ENCODE measurements at places on chromosomes 12 and 14.

DNA sequence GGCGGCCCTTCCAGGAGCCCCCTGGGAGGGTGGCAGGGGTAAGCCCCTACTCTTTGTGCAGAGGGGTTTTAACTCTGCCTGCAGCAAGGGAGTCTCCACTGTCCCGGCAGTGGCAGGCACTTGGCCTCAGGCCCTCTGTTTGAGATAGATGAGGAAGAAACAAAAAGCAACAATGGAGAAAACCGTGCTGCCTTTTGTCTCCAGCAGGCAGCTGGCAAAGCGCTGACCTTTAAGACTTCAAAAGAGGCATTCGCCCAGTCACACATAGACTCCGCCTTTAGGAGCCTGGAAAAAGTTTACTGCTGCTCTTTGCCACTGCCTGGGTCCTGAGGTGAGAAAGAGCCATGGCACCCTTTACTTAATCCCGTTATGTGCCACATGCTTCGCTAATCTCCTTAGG, 158.2 kb upstream of the NTF3 start:
- DNase-seq = no peak

DNA sequence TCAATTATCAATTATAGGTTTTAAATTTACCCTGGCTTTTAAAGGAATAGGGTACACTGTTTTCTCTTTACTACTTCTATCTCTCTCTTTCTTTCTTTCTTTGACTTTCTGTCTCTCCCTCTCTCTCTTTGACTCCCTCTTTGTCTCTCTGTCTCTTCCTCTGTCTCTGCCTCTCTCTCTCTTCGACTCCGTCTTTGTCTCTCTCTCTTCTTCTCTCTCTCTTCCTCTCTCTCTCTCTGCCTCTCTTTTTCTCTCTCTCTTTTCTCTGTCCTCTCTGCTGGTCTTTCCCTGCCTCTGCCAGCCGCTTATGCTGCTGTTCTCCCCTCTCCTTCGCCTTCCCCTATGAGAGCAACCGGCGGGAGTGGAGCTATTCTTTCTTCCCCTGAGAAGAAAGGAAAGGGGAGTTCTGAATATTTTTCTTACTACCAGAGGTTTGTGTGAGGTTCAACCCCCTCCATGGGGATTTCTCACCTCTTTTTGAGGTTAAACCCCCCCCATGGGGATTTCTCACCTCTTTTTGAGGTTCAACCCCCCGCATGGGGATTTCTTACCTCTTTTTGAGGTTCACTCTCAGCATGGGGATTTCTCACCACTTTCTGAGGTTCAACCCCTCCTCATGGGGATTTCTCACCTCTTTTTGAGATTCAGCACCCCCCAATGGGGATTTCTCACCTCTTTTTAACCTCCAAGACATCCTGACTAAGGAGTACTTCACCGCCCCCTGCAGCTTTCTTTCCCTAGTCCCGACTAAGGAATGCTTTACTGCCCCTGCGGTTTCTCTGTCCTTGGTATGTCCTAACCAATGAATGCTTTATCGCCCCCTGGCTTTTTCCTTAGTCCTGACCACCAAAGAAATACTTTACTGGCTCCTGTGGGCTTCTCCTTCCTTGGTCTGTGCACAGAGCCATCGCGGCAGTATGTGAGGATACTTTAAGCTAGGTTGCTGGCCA, 27.4 kb upstream of the DDHD1 start:
- no peak for DNase-seq

- no peak for DNase-seq
Measured at GRCh38 chr14:104979758-104980610, 1.8 kb upstream of the AHNAK2 start.

DNA sequence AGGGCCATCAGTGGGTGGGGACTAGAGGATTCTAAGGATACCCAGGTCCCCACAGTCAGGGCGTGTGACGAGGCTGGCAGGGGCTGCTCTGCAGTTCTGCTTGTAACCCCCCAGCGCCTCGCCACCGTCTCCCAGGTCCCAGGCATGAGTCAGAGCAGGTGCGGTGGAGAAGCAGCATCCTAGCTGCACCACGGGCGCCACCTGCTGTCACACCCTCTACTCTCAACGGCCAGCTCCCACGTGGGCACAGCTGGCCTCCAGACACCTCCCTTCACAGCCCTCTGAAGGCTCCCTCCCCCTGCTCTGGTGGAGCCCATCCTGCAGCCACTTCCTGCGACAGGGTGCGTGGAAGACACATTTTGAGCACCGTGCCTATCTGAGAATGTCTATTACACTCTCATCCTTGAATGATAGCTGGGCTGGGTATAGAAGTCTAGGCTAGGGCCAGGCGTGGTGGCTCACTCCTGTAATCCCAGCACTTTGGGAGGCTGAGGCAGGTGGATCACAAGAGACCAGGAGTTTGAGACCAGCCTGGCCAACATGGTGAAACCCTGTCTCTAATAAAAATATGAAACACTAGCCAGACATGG, 6.9 kb upstream of the NUDT14 start:
- no peak for DNase-seq

DNA sequence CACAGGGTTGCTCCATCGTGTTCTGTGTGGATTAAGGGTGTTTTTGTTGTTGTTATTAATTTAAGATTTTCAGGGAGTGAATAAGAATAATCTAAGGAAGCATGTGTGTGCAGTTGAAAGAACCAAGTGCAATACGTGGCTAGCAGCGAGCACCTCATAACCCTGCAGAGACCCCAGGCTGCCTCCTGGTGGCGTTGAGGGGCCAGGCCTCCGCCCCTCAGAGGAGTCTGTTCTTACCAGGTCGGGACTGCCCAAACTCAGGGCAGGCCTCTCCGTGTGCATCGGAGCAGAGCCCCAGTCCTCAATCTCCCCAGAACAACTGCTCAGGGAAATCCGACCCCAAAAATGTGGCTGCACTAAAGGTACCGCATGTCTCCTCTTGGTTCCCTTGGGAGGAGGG, 36.8 kb downstream of the IL31 start:
- no peak for DNase-seq

DNA sequence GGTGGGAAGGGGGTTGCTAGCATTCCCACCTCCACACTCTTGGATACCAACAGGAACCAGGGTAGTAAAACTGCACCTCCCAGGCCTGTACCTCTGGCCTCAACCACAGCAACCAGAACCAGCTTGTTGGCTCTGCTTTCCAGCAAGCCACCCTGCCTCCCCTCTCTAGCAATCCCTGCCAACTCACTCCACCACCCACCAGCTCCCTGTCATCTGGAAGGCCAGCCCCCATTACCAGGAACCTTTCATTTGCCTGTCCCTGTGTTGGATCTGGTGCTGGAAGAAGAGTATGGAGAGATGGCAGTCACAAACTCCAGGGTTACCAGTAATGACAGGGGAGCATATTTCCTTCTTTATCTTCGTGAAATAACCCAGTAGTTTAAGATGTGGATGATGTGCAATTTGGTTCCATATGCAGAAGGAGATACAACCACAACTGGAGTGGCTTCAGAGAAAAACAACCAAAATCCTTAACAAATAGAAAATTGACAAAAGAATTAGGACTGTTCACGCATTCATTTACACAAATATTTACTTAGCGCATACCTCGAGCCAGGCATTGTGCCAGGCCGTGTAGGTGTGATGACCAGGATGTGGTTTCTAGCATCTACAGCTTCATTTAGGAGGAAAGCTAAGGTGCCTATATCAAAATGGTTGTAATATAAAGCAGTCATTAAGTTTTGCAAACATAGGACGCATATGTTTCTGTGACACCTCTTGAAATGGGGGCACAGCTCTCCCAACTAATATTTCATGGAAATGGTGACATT, 3.4 kb downstream of the B4GALNT3 start:
- DNase-seq = no peak

- DNase-seq = no peak
Measured at GRCh38 chr12:124603100-124603541, 35.7 kb upstream of the NCOR2 start.

DNA sequence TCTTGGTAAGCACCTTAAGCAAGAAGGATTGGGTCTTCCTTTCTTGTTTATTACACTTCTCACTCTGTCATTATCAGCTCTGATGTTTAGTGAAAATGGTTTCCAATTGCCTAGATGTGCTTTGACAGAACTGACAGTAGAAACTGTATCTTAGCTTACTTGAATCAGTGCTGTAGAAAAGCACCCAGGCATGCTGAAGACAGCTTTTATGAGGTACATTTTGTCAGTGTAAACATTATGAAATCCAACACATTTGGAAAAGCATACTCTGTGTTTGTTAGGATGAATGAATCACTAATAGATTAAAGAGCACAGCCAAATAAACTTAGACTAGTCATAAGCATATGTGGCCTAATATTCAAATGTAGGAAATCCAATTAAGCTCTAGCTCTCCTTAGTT, 290.2 kb upstream of the NPAS3 start:
- DNase-seq = no peak

DNA sequence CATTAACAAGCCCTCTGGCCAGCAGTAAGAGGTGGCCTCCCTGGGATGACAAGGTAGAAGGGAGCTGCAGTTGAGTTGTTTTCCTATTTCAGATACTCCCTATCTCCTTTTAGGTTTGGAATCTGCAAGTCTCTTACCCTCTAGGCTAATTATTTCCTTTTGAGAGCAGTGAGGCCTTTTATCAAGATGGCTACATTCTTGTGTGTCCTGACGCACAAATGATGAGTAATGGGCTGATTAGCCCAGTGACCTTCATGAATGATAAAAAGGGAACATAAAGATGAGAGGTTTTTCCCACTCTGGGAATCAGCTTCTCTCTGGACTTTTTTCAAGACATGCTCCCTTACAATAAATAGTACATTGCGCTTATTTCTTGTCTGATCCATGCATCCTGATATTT, 22.9 kb downstream of the DYRK2 start:
- no peak for DNase-seq

DNA sequence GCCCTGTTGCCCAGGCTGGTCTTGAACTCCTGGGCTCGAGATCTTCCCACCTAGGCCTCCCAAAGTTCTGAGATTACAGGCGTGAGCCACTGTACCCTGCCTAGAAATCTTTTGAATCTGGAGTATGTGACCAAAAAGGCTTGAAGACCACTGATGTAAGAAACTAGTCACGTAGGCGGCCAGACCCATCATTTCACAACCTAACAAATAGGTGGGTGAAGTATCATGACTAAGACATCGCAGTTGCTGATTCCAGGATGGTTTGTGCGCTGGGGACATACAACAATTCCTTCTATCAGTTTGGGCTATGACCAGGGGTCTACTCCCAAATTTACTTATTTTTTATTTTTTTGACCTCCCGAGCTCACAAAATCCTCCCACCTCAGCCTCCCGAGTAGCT, 11.8 kb upstream of the CDK2AP1 start:
- DNase-seq = no peak

DNA sequence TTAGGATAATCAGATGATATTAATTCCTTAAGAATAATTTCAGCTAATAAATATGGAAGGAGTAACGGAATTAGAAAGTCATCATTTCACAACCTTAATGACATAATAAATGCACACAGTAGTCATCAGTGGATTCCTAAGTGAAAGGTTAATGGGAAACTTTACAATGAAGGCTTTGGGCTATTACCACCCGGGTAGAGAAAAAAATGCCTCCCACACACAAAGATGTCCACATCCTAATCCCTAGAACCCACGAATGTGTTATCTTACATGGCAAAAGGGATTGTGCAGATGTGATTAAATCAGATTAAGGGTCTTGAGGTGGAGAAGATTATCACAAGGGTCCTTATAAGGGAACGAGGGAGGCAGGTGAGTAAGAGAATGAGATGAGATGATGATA, 5.6 kb downstream of the TMED10 start:
- DNase-seq = no peak

DNA sequence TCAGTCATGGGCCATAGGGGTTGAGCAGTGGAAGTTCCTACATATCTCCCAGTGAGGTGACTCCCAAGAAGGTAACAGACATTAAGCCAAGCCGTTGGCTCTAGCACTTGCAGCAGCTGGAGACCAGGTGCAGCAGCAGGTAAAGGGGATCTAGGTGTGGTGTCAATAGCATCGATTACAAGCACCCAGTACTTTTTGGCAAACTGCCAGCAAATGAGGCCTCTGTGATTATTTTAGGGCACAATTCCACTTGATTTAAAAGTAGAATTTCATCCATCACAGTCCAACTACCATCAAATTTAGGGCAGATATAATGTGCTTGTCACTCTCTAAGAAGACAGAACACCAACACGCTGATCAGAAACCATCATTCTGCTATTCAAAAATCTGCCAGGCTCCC, 224.1 kb upstream of the EGLN3 start:
- DNase-seq = no peak

DNA sequence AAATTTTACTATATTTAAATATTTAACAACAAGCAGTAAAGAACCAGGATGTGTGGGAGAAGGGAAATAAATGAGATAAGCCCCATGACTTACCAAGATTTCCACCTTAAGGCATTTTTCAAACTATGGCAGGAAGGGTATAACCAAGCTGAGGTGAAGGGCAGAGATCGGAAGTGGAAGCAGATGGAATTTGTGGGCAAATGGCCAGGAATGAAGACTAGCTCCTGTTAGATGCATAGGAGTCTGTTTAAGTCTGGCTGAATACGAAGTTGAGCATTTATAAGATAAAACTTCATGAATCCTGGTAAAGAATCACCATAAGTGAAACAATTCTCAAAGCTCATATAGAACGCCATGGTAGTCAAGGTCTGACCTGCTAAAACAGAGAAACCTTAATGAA, 163.5 kb downstream of the DIO2 start:
- DNase-seq = no peak

DNA sequence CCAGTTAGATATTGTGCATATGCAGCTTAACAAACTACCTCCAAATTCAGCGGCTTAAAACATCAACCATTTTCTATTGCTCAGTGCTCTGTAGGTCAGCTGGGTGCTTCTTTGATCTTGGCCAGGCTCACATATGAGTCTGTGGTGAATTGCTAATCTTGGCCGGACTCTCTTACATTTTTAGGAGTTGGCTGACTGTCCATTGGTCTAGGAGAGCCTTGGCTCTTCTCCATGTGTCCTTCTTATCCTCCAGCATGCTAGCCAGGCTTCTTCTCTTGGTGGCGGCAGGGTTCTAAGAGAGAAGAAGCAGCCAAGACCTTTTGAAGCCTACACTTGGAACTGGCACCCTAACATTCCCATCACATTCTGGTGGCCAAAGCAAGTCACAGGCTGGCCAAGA, 174.3 kb upstream of the PWP1 start:
- DNase-seq = peak; percentile 52

DNA sequence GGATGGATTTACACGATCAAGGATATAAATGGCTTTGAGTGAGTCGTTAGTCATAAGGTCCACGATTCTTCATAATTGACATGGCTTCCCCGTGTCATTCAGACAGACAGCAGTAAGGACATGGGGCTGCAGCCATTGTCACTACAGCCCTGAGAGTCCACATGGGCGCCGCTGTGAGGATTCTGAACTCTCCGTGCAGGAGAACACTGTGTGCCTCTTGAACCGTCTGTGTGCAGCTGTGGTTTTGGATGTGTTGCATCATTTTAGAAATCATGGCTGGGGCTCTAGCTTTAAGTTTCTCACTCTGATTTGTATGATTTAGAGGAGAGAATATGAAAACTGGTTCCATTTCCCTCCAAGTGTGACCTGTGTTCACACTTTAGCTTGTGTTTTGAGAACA, 47.2 kb downstream of the NPAS3 start:
- DNase-seq = no peak

GRCh38 chr12:60101715-60102114, 505.9 kb downstream of the SLC16A7 start:
- no peak for DNase-seq
